ENCODE measurements at places on chromosomes 6 and 20. TPM values are rescaled to one million over a fixed set of nuclear protein-coding genes. Genes with fewer than 3 reads are reported as not detected.

The MCHR2 gene
- total RNA-seq: not detected

The SCRT2 gene
- total RNA-seq: 0.17 TPM

The TOX2 gene
- total RNA-seq: 8.8 TPM

The WFDC10B gene
- total RNA-seq: not detected

The COL9A3 gene
- 6.5 TPM for total RNA-seq

The FAM83C gene
- 0.28 TPM for total RNA-seq

The NDUFAF5 gene
- 17.5 TPM for total RNA-seq

The ENPP1 gene
- total RNA-seq: 17.8 TPM

The LTA gene
- not detected for total RNA-seq

GRCh38 chr20:36318166-36318565, 12.0 kb downstream of the DLGAP4 start:
- no peaks in the 10 kb centered on the region for H3K4me1 ChIP-seq
- DNase-seq: no peak
- no peaks in the 10 kb centered on the region for H3K27me3 ChIP-seq
- no peak overlapping the region for H3K27ac ChIP-seq
- H3K36me3 ChIP-seq: no peaks in the 10 kb centered on the region

- no peaks in the 10 kb centered on the region for H3K4me1 ChIP-seq
- no peaks in the 10 kb centered on the region for H3K36me3 ChIP-seq
- H3K4me3 ChIP-seq: no peak overlapping the region
- no peak overlapping the region for H3K27ac ChIP-seq
These were observed 9.8 kb downstream of the RAET1G start for GRCh38 chr6:149913085-149913484.

DNA sequence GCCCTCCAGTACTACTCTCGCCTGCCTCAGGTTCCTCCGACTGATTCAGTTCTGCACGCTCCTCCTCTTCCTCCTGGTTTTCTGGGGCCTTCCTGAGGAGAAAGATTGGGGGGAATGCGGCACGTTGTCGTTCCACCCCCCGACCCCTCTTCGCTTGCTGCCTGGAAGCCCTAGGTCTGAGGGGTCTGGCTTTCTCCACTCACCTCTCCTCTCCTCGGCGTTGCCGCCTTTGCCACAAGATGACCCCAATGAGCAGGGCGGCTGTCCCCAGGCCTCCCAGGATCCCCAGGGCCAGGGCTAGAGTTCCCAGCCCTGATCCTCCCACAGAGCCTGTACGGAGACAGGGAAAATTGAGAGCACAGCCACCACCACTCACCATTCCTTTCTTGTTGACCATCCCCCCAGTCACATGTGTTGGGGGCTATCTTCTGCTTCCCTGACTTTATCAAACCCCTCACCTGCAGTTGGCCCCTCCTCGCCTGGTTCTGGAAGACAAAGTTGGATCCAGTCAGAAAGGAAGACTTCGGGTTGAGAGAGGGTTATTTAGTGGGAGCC, 2.8 kb downstream of the AGER start:
- no peaks in the 10 kb centered on the region for H3K27me3 ChIP-seq
- H3K27ac ChIP-seq: no peak overlapping the region
- no peak for DNase-seq
- no peaks in the 10 kb centered on the region for H3K36me3 ChIP-seq
- H3K4me3 ChIP-seq: no peak overlapping the region

GRCh38 chr20:4074877-4075455, 59.6 kb upstream of the RNF24 start:
- no peaks in the 10 kb centered on the region for H3K36me3 ChIP-seq
- no peak overlapping the region for H3K4me3 ChIP-seq
- H3K27me3 ChIP-seq: no peaks in the 10 kb centered on the region
- H3K27ac ChIP-seq: no peak overlapping the region
- DNase-seq: no peak
- no peaks in the 10 kb centered on the region for H3K4me1 ChIP-seq

- no peak for DNase-seq
- no peaks in the 10 kb centered on the region for H3K36me3 ChIP-seq
- no peak overlapping the region for H3K4me3 ChIP-seq
- H3K27me3 ChIP-seq: no peaks in the 10 kb centered on the region
These were observed 69.7 kb downstream of the RFPL4B start for GRCh38 chr6:112416866-112417265.

DNA sequence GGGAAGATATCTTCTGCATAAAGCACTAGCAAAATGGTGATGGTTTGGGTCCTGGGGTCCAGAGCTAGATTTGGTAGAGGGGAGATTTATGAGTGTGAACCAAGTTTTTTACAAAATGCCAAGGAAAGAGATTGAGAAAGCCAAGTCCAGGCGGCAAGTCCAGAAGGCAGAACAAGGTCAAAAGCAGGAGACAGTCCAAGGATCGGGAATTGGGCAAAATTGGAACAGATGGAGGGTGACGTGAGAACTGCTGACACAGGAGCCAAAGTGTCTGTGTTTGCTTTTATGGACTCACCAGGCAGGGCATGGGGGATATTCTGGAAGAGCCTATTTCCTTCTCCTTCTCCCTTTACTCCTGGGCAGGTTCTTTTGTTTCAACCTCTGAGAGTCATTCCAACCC, 4.1 kb downstream of the NHLRC1 start:
- no peak overlapping the region for H3K4me3 ChIP-seq
- H3K27me3 ChIP-seq: no peaks in the 10 kb centered on the region
- no peak overlapping the region for H3K27ac ChIP-seq
- no peak for DNase-seq
- no peaks in the 10 kb centered on the region for H3K36me3 ChIP-seq

- H3K4me3 ChIP-seq: no peak overlapping the region
- H3K36me3 ChIP-seq: no peaks in the 10 kb centered on the region
- H3K4me1 ChIP-seq: no peaks in the 10 kb centered on the region
These were observed 113.0 kb downstream of the GMDS start for GRCh38 chr6:2132416-2132815.

DNA sequence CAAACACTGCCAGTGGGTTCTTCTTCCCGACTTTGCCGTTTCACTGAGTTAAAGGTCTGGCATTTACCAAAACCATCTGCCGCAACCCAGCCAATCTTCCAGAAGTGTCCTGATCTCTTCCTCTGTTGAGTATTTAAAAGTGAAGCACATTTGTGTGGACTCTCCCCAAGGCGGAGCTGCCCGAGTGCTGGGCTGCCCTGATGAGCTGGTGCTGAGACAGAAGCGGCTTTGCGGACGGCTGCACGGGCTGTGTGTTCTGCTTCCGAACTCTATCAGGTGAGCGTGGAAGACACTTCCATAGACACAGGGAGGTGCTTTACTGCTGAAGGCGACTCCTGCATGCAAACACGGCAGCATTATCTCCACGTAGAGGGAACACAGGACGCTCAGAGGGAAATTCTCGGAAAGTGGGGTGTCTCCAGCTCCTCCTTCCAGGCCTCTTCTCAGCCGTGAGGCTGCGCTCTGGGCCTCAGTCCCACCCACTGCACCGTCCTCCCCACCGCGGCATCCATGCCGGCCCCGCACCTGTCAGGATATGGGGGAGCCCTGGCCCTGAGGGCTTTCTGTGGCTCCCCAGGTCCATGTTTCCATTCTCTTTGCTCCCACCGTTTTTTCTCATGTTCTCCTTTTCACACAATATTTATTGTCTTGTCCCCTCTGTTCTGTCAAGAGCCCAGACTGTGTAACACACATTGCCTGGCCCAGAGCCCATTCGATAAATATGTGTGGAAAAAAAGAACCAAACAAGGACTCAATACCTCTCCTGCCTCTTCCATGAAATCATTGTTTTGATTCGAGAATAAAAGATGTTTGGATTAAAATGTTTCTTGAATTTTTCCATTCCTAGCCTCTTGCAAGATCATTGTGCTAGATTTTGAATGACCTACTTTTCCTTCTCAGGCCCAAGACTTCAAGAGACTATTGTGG, 205.1 kb downstream of the DLL1 start:
- H3K27me3 ChIP-seq: no peaks in the 10 kb centered on the region
- no peaks in the 10 kb centered on the region for H3K36me3 ChIP-seq
- peak overlapping the region; percentile 46 for H3K27ac ChIP-seq
- H3K4me3 ChIP-seq: no peak overlapping the region
- DNase-seq: no peak

DNA sequence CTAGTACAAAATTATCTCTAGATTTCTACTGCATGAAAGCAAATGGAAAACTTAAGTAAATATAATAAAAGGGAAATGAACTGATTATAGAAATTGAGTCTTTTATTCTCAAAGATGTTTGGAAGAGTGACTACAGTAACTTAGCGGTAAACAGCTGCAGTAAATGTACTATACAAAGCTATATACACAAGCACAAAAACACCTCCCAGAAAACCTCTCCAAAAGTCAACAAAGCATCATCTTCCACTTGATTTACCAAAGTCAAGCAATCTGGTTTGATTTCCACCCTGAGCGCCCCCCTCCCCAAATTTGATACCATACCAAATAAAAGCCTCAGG, 142.1 kb upstream of the SHLD1 start:
- peak overlapping the region; percentile 97 for H3K27ac ChIP-seq
- H3K27me3 ChIP-seq: no peaks in the 10 kb centered on the region
- DNase-seq: no peak
- H3K4me3 ChIP-seq: no peak overlapping the region
- H3K4me1 ChIP-seq: no peaks in the 10 kb centered on the region

DNA sequence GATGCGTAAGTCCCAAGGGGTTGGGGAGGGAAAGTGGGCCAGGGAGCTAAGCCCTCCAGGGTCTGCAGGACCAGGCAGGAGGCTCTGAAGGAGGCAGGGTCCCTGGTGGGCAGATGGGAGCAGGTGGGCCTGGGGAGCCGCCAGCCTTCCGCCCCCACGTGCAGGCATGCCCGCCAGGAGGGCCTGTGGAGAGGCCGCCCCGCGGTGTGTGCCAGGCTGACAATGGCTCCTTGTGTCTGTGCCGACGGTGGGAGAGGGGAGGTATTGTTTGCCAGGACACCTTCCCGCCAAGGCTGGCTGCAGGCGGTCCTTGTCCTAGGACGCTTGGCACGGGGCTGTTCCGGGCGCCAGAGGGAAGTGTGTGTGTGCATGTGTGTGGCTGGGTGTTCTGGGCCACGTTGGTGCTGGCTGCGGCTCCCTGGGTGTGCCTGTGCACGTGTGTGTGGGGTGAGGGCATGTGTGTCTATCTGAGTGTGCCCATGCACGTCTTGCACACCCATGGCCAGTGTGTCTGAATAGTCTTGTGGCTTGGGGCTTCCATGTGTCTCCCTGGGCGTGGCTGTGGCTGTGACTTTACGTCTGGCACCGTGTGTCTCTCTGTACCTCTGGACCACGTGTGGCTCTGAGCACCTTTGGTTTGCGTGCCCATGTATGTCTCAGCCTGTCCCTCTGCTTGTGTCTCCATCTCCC, 153.0 kb downstream of the CEBPB start:
- H3K36me3 ChIP-seq: no peaks in the 10 kb centered on the region
- no peak overlapping the region for H3K4me3 ChIP-seq
- no peaks in the 10 kb centered on the region for H3K27me3 ChIP-seq
- peak overlapping the region; percentile 24 for H3K27ac ChIP-seq
- DNase-seq: peak; percentile 76
- peaks cover 10% of the 10 kb centered on the region for H3K4me1 ChIP-seq

GRCh38 chr6:37840143-37840939, 20.8 kb downstream of the ZFAND3 start:
- no peak for DNase-seq
- no peak overlapping the region for H3K27ac ChIP-seq
- no peaks in the 10 kb centered on the region for H3K36me3 ChIP-seq
- no peak overlapping the region for H3K4me3 ChIP-seq
- H3K4me1 ChIP-seq: no peaks in the 10 kb centered on the region
- H3K27me3 ChIP-seq: no peaks in the 10 kb centered on the region

DNA sequence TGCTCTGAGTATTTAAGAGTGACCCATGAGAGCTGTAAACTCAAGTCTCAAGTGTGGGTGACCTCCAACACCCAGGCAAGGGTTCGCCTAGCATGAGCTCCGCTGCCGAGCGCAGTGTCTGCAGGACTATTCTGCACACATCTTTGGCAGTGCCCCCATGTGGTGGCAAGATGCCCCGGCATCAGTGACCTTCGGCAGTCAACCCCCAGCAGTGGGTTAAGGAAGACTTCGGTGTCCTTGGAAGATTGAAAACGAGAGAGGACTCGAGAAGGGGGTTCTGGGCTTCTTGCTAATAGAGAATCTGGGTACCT, 43.1 kb downstream of the RBM38 start:
- H3K36me3 ChIP-seq: no peaks in the 10 kb centered on the region
- H3K27me3 ChIP-seq: no peaks in the 10 kb centered on the region
- H3K4me1 ChIP-seq: no peaks in the 10 kb centered on the region
- peak overlapping the region; percentile 15 for H3K27ac ChIP-seq
- H3K4me3 ChIP-seq: no peak overlapping the region
- no peak for DNase-seq

- no peaks in the 10 kb centered on the region for H3K27me3 ChIP-seq
- no peak overlapping the region for H3K27ac ChIP-seq
- no peak for DNase-seq
- no peak overlapping the region for H3K4me3 ChIP-seq
- H3K4me1 ChIP-seq: no peaks in the 10 kb centered on the region
These were observed 15.2 kb downstream of the DNMT3B start for GRCh38 chr20:32777177-32777956.

GRCh38 chr6:139608466-139609261, 234.2 kb upstream of the CITED2 start:
- H3K27me3 ChIP-seq: no peaks in the 10 kb centered on the region
- H3K27ac ChIP-seq: no peak overlapping the region
- no peaks in the 10 kb centered on the region for H3K36me3 ChIP-seq
- DNase-seq: no peak
- no peaks in the 10 kb centered on the region for H3K4me1 ChIP-seq

- H3K27me3 ChIP-seq: no peaks in the 10 kb centered on the region
- no peak overlapping the region for H3K4me3 ChIP-seq
- H3K27ac ChIP-seq: no peak overlapping the region
- H3K4me1 ChIP-seq: no peaks in the 10 kb centered on the region
- H3K36me3 ChIP-seq: peaks cover 7% of the 10 kb centered on the region
These were observed 45.4 kb upstream of the ID1 start for GRCh38 chr20:31559704-31560093.

DNA sequence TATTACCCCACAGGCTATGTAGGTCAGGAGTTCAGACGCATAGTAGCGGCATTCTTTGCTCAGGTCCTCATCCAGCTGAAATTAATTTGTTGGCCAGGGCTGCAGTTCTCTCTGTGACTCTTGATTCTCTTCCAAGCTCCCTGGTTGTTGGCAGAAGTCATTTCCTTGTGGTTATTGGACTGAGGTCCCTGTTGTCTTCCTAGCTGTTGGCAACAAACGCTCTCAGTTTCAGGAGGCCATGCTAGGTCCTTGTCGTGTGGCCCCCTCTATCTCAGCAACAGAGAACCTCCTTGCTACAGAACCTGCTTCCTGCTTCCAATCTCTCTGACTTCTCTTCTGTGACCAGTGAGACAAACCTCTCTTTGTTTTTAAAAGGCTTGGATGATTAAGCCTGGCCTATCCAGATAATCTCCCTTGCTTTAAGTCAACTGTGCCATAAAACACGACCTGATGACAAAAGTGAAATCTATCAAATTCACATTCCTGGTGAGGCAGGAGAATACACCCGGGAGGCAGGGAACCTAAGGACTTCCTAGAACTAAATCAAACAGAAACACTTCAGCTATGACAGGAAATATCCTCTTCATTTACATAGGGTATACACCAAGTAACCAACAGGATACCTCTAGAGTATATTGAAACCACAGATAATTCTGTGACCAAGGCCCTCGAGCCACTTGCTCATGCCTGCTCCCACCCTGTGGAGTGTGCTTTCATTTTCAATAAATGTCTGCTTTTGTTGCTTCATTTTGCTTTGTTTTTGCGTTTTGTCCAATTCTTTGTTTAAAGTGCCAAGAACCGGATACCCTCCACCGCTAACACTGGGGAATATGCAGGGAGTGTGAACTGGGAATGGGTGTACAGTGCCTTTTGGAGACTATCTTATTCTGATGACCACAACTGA, 196.0 kb downstream of the BTBD3 start:
- H3K4me3 ChIP-seq: no peak overlapping the region
- H3K4me1 ChIP-seq: peaks cover 6% of the 10 kb centered on the region
- peak; percentile 77 for DNase-seq
- no peak overlapping the region for H3K27ac ChIP-seq
